ENCODE measurements at places on chromosomes 6 and 20.

DNA sequence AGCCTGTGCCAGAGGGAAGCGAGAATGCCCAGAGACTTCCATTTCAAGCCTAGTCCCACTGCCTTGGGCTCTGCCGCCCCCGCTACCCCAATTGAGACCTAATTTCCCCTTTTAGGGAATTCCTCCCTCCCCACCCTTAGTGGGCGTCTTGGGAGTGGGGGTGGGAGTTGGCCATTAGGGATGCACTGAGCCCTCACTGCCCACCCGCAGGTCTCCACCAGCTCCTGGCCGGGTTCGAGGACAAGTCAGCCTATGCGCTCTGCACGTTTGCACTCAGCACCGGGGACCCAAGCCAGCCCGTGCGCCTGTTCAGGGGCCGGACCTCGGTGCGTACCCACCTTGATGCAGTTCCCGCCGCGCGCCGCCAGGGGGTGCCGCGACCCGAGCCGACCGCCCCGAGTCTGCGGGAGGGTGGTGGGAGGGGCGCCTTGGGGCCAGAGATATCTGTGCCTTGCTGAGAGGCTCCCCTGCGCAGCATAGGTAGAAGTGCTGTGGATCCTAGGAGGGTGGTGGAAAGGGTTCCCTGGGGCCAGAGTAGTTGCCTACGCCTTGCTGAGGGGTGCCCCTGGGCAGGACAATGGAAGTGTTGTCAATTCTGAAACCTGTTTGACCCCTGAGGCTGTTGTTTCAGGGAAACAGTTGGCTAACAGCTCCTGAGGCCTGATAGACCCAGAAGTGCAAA, 9.2 kb downstream of the ITPA start:
- no peak for DNase-seq

DNA sequence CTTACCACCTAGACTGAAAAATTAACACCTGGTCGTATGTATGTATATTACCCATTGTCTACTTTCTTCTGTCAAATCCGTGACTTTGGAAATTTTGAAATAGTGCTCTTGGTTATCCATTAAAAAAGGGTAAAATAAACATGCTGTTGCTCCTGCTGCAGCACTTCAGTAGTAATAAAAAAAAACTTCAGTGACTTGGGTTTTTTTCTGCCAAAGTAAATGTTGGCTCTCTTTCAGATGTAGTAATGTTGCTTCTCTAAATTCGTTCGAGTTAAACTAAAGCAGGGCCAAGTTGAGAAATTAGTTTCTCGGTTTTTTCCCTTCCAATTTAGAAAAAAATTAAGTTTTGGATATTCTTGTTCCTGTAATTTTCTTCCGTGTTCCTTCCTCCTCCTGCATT, 34.2 kb downstream of the JARID2 start:
- no peak for DNase-seq

DNA sequence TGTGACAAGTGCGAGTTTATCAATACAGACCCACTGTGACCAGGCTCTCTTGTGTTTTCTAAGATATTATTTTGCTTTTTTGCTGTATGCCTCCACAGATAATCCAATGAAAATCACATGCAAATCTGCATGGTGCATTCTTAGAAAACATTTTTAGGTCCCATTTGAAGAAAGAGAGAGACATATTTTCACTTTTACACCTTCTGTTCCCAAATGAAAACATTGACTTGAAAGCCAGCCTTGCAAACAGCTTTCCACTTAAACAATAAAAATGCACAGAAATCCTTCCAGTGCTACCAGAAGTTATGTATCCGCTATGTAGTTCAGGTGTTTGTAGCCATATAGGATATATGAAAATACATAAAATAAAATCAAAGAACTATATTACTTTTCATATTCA, 618.0 kb downstream of the CDH26 start:
- no peak for DNase-seq

DNA sequence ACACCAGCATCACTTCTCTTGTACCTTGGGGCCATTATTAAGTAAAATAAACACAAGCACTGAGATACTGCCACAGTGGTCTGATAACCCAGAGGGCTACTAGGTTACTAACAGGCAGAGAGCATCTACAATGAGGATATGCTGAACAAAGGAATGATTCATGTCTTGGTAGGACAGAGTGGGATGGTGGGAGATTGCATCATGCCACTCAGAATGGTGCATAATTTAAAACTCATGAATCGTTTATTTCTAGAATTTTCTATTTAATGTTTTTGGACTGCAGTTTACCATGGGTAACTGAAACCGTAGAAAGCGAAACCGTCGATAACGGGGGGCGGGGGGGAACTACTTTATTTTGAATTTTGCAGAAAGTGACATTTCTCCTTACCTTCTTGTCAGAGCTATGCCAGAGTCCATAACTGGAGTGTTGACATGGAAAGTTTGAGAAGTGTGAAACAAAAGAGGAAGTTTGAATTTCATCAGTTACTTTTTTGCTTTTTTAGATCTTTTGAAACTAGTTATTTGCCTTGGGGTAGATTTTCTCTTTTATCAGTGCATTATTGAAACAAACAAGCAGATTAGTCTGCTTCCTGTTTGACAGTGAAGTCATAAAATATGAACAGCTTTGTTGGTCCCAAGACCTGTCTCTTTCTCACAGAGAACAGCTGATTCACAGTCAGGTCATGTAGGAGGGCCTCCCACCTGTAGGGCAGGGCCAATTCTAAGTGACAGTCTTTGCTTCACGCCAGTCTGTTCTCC, 124.9 kb downstream of the KLHL32 start:
- DNase-seq, result no peak

DNA sequence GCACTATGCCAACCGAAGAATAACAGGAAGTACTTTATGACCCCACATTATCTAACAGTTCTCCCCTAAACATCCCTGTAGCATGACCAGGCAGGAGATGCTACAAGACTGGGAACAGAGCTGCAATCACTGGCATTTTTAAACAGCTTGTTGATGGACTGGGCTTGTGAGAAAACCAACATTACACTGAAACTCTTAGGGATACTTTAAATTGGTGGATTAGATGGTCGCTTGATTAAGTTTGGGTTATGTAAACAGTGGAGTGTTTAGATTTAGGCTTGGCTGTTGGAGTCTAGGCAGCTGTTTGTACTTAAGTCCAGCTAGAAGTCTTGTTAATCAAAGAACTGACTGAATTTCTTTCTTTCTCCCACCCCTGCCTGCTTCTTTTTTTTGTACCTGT, 234.1 kb upstream of the BMP2 start:
- DNase-seq, result no peak

- no peak for DNase-seq
Observed at GRCh38 chr6:143772116-143773086, 70.7 kb upstream of the LTV1 start.

DNA sequence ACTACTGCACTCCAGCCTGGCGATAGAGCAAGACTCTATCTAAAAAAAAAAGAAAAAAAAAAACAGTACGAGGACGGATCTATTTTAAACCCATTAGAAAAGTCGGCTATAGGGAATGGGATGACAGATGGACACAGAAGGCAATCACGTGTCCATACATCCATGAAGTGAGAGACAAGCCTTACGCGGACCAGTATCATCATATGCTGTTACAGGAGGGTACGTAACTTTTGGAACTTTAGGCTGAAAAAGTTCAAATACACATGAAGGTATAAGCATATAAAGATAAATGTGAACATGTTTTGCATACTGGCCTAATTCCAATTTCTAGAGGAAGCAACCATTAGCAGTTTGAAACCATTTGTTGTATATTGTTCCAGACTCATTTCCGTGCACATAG, 109.8 kb upstream of the EXOC2 start:
- no peak for DNase-seq

- DNase-seq, result no peak
Observed at GRCh38 chr6:131362070-131362469, 211.0 kb upstream of the ARG1 start.

- no peak for DNase-seq
Observed at GRCh38 chr6:21085211-21085610, 508.3 kb upstream of the SOX4 start.

- no peak for DNase-seq
Observed at GRCh38 chr6:39995633-39996032, 61.4 kb upstream of the MOCS1 start.

- DNase-seq, result no peak
Observed at GRCh38 chr20:33408716-33409654, 7.7 kb upstream of the CDK5RAP1 start.

DNA sequence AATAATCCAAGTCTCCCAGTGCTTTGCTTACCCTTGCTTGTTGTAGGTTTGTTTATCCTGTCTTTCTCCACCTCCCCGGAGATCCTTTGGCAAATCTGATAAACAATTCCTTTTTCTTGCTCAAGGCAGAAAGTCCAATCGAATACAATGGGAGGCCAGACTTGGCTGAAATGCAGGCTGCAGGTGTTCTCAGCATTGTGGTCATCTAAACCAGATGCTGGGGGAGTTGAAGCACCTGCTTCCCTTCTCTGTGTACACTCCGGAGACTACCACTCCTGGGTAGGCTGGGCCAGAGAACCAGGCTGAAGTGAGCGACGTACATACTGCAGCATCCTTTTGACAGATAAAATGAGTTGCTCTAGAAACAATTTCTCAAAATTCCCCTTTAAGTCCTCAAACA, 82.6 kb upstream of the PREP start:
- no peak for DNase-seq

DNA sequence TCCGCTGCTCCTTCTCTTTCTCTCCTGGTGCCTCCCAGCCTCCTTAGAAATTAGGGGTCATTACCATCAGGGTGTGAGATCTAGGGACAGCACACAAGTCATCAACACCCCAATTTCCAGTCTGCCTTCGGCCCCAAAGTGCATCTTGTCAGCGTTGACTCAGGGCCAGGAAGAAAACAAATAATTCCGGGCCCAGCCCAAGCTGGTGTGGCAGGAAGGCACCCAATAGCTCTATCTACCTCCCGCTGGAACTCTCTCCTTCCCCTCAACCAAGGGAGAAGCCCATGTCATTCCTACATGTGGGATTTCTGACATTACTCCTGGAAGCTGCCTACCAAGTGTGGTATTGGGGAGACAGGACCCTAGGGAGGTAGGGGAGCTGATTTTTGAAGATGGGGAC, 11.5 kb upstream of the C6orf132 start:
- no peak for DNase-seq

GRCh38 chr6:35484921-35485392, 11.9 kb downstream of the TEAD3 start:
- DNase-seq, result no peak

DNA sequence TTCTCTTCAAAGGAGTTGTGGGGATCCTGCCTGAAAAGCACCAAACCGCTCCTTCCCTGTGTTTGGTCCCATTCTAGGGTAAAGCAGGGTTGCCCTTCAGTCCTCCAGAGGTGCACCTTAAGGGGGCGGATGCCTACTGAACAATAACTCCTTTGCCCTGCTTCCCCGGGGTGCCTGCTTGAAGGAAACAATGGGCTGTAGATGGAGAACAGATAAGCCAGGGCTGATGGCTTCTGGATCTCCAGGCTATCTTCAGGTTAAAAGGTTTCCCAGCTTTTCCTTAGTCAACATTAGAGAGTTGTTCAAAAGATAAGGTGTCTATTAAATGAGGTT, 5.4 kb upstream of the PRDM1 start:
- DNase-seq, result no peak

GRCh38 chr6:2244261-2245102, 923 bp downstream of the GMDS start:
- DNase-seq, result no peak

DNA sequence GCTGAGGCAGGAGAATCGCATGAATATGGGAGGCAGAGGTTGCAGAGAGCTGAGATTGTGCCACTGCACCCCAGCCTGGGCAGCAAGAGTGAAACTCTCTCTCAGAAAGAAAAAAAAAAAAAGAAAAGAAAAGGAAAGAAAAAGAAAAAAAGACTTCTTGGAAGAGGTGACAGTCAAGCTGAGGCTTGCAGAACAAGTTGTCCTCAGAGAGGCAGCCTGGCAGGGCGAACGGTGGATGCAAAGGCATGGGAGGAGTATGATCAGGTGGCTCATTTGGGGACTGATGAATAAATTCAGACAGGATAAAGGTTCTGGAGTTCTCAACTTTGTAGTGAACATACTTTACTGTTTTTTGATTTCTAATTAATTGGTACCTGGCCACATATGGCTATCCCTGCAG, 12.4 kb downstream of the ZNF341 start:
- DNase-seq, result no peak

DNA sequence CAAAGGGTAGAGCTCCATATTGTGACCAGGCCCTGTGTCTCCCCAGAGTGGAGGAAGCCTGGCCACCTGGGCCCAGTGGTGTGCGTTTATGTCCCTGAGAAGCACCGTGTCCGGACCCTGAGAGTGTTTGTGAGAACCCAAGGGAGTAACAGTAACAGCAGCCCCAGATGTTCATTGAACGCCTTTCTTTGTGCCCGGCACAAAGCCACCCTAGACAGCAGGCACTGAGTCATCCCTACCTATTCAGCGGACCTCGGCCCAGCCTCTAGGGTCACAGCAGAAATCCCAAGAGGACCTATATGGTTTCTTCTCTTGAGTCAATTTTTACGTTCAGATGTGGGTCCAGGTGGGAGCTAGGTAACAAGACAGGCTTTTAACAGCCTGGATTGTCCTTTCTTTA, 24.5 kb downstream of the BCAS4 start:
- no peak for DNase-seq

DNA sequence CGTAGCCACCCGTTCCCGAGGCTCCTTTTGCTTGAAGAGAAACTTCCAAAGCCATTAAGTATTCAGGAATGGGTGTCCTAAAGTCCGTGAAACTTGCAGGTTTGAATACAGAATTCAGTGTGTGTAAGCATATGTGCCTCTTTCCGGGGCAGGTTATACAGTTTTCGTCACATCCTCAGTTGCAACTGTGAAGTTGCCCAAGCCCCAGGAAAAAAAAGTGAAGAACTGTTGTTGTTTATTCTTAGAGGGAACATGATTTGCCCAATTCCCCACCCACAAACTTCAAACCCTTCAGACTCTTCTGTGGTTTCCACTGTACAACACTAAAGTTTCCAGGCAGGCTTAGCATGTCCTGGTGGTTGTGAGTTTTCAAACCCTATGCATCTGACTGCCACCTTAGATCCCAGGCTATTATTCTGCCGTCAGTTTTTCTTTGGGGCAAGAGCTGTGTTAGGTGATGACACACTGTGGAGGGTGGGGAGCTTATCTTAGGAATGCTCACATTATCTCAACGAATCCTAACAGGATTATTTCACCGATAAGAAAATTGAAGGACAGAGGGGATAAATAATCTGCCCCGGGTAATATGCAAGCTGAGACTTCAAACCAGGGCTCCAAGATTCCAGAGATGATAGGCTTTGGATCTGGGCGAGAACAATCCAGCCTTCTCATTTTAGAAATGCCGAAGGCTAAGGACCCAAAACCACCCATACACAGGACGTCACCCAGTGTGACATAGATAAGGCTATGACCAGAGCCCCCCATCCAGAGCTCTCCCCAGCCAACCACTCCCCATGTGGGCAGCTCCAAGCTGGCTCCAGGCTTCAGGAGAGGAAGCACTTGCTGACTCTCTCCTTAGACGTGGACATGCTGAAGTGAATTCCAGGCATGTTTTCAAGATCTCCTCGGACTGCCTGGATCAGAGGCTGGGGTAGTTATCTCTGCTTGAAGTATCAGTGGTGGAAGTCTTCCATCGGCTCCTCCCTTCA, 81.7 kb upstream of the AFDN start:
- no peak for DNase-seq

- no peak for DNase-seq
Observed at GRCh38 chr6:25369433-25370177, 90.4 kb downstream of the CARMIL1 start.

GRCh38 chr6:63816401-63816981, 180.9 kb downstream of the PHF3 start:
- DNase-seq, result no peak

GRCh38 chr20:57440678-57441509, 49.7 kb downstream of the RBM38 start:
- no peak for DNase-seq
